ENCODE measurements at places on chromosomes 11 and 22.

- DNase-seq: no peak
These were observed 5.3 kb upstream of the BRSK2 start for GRCh38 chr11:1384199-1384970.

DNA sequence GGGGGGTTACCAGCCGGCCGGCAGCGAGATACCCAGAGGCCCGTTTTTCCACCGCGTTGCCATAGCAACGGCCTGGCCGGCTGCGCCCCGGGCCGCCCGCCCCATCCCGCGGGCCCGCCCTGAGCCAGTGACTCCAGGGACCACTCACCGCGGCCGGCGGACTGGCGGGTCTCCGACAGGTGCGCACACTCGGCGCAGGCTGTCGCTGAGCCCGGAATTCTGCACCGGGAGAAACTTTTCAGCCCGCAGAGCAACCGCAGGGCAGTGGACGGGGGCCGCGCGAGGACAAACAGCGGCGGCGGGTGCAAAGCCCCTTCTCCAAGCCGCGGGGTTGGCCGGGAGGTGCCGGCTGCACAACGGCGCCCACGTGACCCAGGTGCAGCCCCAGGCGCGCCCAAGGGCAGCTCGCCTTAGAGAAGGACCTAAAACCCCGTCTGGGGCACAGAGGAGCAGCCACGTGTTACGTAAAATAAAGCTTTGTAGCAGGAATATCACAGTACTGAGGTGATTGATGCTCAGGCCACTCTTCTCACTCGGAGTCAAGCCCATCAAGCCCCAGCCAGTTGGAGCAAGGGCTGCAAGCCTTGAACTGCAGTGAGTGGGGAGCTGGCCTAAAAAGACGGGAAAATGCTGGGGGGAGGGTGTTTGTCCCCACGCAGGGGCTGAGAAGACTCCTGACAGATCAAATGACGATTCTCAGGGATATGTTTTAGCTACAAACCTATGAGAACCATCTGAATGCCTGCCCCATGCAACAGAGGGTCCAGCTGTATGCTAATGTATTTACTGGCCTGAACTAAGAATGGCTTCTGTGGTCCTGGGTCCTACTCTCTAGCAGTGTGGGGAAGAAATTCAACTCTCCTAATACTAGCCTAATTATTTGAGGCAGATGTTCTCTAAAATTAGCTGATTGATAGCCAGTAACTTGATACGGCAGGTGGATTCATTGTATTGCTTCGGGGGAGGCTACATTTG lies at the start of gene STK33:
TSS of gene STK33 (minus strand) at position 294 of the 975 bp plus-strand sequence. CDS start 119,323 bp downstream, outside the sequence.
- peak; percentile 46 for DNase-seq

DNA sequence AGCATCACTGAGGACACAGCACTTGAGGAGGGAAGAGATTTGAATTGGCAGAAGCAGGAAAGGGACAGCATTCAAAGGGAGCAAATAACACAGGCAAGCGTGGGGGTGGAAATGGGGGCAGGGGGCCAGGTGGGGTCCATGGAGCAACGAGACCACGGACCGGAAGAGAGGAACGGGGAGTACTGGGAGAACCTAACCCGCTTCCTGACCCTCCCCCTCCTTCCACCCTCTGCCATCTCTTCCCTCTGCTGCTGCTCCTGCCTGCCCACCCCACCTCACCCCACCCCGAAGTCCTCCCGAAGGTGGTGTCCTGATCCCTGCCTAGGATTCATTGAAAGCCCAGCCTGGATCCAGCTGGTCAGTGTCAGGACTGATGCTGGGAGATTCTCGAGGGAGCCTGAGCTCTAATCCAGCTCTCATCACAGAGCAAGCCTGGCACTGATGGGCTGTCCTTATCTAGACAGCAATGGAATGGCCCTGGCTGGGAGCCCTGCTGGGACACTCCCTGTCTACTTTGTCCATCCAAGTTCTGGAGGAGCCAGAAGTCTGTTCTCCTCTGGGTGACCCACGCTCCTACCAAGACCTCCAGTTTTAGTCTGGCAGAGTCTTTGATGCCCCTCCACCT lies 105.0 kb downstream of the TRIM29 start:
- no peak for DNase-seq

GRCh38 chr11:36122671-36123070 lies 166.6 kb downstream of the COMMD9 start:
- DNase-seq: no peak

- DNase-seq: no peak
These were observed 112.7 kb downstream of the SEZ6L start for GRCh38 chr22:26281941-26282340.

- no peak for DNase-seq
These were observed 26.9 kb downstream of the SUSD2 start for GRCh38 chr22:24208012-24208749.

GRCh38 chr11:131311776-131312514 lies 58.5 kb upstream of the NTM start:
- no peak for DNase-seq

GRCh38 chr11:134196756-134197155 lies 27.0 kb downstream of the NCAPD3 start:
- peak; percentile 46 for DNase-seq

GRCh38 chr11:38014405-38014804 lies 1416.4 kb upstream of the RAG2 start:
- no peak for DNase-seq

- peak; percentile 38 for DNase-seq
These were observed 70.0 kb downstream of the SGSM1 start for GRCh38 chr22:24875862-24876506.

DNA sequence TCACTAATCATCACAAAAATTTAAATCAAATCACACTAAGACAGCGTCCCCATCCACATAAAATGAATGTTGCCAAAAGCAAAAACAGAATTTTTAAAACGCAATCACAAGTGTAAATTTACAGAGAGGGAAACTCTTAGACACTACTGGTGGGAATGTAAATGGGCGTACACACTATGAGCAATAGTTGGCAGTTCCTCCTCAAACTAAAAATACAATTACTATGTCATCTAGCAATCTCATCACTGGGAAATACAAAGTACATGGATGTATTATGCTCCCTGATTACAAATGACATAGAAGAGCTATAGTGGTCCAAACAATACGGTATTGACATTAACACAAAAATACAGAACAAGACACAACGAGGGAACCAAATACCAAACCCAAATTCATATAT lies 8.7 kb upstream of the RGL4 start:
- no peak for DNase-seq

GRCh38 chr11:36304351-36304750 lies 8.3 kb downstream of the PRR5L start:
- DNase-seq: no peak

- DNase-seq: no peak
These were observed 207.1 kb downstream of the CTTN start for GRCh38 chr11:70605468-70605815.

DNA sequence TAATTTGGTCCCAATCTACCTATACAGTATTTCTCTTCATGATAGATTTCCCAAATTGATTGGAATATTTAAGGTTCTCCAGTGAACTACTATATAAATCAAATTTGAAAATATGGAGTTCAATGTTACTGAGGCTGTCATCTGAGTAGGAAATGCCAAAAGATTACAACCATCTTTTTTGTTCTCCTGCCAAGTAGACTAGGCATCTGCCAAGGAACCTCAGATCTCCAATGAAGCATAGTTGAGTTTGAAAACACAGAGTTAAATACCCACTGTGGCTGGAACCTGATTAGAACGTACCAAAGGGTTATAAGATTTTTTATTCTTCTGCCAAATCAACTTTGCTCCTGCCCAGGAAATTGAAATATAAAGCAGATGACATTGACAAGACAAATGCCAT lies 330.9 kb downstream of the CNTN5 start:
- DNase-seq: no peak

DNA sequence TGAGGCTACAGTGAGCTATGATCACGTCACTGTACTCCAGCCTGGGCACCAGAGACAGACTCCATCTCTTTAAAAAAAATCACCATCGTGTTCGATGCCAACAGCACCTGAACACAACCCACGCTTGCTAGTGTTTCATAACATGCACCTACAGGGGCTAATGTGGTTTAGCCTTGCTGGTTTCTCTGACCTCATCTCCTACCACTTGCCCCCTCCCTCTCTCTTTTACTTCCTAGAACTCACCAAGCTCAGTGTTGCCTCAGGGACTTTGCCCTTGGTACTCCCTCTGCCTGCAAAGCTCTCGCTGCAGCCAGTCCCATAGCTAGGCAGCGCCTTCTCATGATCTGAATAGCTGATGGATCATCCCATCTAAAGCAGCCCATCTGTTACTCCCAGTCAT lies 99.8 kb downstream of the FBXO7 start:
- DNase-seq: no peak

GRCh38 chr11:7449211-7449840 lies 36.0 kb upstream of the OLFML1 start:
- no peak for DNase-seq

- peak; percentile 14 for DNase-seq
These were observed 45.8 kb downstream of the LRRC32 start for GRCh38 chr11:76624500-76625379.
